ENCODE measurements at places on chromosomes 3 and 15.

- DNase-seq = no peak
Measured at GRCh38 chr3:33810545-33810944, 12.1 kb downstream of the PDCD6IP start.

DNA sequence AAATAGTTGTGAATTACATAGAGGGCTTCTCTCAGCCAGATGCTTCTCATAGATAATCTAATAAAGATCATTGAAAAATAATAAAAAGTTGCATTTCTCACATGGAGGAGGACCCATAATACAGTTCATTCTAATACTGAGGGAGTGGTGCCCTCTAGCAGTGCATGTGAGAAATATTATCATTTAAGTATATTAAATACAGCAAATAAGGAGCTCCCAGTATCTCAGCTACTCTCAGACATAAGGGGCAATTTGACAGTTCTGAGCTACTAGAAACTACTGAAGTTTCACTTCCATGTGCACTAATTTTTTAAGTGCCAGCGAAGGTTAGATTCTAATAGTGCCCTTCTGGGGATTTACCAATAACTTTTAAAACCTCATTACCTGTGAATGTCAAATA, 188.3 kb downstream of the IL5RA start:
- DNase-seq = no peak

GRCh38 chr3:77081240-77081661, 41.4 kb downstream of the ROBO2 start:
- DNase-seq = no peak

GRCh38 chr3:40583691-40584090, 58.9 kb downstream of the ZNF621 start:
- no peak for DNase-seq

DNA sequence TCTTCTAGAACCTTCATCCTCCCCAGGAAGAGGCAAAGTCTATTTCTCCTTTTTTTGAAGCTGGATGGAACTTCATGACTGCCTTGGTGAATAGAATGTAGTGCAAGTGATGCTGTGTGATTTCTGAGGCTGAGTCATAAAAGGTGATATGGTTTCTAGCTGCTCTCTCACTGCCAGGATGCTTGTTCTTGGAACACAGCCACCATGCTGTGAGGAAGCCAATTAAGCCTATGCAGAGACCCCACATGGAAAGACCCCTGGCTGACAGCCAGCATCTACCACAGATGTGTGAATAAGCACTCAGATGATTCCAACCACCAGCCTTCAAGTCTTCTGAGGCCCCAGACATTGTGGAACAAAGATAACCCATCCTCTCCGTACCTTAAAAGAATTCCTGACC, 57.0 kb downstream of the ISL2 start:
- DNase-seq = no peak

DNA sequence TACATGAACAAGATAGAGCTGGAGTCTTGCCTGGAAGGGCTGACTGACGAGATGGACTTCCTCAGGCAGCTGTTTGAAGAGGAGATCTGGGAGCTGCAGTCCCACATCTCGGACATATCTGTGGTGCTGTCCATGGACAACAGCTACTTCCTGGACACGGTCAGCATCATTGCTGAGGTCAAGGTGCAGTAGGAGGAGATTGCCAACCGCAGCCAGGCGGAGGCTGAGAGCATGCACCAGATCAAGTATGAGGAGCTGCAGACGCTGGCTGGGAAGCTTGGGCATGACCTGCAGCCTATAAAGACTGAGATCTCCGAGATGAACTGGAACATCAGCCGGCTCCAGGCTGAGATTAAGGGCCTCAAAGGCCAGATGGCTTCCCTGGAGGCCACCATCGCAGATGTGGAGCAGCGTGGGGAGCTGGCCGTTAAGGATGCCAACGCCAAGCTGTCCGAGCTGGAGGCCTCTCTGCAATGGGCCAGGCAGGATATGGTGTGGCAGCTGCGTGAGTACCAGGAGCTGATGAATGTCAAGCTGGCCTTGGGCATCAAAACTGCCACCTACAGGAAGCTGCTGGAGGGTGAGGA, 5.5 kb upstream of the LARP6 start:
- DNase-seq = no peak

- DNase-seq = no peak
Measured at GRCh38 chr3:123663977-123664376, 79.1 kb upstream of the HACD2 start.

DNA sequence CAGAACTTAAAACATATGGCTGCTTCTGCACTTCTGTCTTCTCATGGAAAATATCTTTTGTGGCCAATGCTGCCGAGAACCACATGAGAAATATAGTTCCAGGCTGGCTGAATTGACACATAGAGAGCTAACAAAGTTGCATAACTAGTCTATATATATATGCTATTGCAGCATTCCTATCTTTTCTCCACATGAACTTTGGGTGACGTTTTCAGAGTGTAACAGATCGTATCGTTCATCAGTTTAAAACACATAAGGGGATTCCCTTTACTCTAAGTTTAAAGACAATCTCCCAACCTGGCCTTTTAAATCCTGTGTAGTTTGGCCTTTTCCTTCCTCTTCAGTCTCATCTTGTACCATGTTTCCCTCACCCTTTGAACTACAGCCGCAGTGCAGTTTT, 394.2 kb upstream of the CBLB start:
- DNase-seq = no peak

DNA sequence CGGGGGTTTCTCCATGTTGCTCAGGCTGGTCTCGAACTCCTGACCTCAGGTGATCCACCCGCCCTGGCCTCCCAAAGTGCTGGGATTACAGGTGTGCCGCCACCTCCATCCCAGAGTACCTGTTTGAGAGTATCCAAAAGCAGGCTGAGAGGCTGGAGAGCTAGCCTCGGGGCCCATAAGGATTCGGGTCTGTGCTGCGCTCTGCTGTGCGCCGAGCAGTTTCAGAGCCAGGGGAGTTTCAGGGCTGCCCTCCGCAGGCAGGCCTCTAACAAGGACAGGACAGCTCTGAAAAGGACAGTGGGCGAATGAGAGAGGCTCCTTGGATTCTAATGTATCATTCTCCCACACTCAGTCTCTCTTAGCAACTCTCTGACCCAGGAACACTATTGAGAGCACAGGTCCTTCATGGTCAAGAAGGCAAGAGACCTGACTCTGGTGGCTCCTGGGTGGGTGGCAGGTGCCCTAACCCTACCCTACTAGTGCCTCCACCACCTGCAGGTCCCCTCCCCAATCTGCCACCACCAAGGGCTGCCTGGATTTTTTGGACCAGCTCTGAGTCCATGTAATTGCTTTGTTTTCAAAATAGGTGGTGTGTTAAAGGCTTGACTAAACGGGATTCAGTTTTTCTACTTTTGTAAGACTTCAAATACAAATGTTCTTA, 27.8 kb downstream of the MAGEF1 start:
- no peak for DNase-seq

- no peak for DNase-seq
Measured at GRCh38 chr15:71148048-71148447, 32.8 kb downstream of the THSD4 start.

GRCh38 chr3:196949285-196949619, 6.9 kb upstream of the NCBP2 start:
- no peak for DNase-seq

- DNase-seq = no peak
Measured at GRCh38 chr3:119333773-119334509, 39.8 kb downstream of the ARHGAP31 start.

DNA sequence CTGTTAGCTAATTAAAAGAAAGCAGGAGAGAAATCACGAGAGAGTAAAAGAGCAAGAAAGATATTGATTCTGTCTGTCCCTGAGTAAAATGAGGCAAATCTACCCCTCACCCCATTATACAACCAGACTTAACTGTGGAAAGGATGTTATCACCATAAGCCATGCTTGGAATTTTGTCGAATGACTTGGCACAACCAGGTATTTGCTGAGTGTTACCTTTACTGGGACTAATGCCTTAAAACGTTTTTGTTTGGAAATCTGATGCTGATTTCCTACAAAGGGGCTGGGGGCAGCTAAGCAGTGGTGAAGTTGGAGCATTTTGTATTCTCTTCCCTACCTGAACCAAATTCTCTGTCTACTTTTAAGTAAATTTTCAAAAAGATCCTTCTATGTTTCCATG, 211.1 kb downstream of the GREM1 start:
- DNase-seq = no peak

DNA sequence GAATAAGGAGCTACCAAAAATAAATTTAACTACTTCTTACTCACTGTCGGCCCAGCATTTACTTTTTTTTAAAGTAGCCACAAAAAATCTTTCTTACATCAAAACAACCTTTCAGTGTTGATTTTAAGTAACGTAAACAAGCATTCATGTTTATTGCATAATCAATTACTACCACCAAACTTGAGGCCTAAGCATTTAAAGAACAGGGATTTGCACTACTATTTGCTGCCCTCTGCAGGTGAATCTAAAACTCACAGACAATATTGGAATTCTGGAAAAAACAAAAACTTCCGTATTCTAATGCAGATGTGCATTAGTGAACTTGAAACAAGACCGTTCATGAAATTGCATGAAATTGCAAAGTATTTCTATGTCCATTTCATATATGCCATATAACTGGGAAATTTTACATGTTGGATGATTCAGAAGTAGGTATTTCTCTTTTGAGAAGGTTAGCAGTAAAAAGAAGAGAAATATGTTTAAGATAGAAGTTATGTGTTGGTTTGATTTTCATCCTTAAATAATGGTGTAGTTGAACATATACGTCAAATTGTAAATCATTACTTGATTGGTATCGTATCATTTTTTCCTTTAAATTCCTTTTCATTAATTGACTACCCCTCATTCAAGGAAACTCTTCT, 55.6 kb downstream of the CGGBP1 start:
- DNase-seq = no peak

GRCh38 chr3:165522386-165522785, 314.8 kb downstream of the BCHE start:
- no peak for DNase-seq

DNA sequence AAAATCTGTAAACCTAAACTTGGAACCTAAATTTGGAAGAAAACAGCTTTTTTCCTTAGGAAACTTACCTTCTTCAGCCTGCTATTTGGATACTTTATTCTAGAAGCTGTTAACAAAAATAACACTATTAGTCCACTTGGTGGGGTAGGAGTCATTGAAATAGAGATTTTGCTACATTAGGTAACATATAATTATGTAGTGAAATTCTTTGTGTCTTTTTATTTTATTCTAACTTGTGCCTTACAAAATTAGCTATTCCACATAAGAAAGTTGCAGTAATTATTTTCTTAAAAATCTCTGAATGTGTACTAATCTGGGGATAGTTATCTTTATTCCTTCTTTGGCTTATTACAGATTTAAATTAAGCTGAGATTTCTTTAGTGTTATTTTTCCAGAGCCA, 360.4 kb upstream of the ROBO2 start:
- no peak for DNase-seq

DNA sequence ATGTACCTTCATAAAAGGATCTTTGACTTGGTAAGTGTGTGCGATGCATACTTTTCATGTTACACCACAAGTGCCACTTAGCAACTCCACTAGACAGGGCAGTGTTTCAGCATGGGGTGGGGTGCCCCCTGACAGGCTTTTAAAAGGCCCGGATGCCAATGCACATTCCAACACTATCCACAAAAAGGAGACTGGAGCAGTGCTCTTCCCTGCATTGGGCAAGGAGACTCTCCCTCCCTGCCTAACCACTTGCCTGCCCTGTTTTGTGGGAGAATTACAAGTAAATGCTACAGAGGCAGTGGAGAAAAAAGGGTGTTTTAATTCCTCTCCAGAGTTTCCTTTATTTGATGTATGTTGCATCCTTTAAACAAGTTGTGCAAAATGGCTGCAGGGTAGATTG, 1.7 kb upstream of the RARB start:
- DNase-seq = no peak

DNA sequence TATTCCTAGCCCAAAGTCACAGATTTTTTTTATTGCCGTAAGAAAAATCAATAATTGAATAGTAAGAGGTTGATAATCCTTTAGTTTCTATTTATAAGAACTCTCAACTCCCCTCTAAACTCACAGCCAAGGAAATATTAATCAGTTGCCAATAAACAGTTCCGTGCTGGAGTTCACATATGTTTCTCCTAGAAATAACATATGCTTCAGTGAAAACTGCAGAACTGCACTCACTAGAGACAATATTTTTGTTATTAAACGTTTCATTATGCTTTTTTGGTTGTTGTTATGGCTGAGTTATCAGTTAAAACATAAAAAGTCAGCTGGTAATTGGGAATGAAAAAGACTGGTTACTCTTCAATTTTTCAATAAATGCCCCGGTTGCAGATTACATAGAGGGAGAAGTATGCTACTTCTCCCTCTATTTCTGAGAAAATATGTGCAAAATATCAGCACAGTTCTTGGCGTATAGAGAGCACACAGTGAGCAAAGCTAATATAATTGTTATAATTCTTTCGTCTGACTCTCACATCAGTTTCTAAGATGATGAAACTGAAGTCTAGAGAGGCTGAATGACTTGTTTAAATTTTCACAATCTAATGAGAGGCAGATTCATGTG, 781.2 kb upstream of the GRM7 start:
- DNase-seq = no peak

DNA sequence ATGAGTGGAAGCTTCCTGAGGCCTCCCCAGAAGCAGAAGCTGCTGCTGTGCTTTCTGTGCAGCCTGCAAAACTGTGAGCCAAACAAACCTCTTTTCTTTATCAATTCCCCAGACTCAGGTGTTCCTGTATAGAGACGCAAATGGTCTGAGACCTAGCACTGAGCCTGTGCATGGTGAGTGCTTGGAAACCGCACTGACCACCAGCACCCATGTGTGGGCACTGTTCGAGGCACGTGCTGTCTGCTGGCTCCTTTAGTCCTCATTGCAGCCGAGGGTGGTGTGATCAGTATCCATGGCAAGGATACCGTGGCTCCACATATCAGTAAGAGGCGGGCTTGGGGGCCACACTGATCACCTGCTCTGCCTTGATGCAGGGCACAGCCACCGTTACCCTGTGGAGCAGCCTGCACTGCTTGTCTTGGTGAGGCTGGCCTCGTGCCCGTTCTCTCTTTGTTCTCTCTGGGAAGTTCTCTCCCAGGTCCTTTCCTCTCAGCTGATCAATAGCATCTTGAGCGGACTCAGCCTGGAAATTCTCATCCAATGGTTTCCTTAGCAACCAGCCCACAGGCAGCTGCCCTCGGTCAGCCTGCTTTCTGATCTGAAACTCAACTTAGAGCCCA, 101.0 kb downstream of the PLXNA1 start:
- no peak for DNase-seq

- DNase-seq = no peak
Measured at GRCh38 chr3:189652042-189652441, 20.9 kb downstream of the TP63 start.

DNA sequence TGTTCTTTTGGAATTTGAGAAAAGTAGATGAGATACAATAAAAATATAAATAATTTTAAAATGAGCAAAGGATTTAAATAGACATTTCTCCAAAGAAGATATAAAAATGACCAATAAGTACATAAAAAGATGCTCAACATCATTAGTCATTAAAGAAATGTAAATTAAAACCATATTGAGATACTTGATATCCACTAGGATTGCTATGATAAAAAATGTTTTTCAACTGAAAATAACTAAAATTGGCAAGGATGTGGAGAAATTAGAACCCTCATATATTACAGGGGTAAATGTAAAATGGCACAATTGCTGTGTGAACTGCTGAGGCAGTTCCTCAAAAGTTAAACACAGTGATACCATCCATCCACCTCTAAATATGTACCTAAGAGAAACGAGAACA, 38.8 kb downstream of the LRRFIP2 start:
- no peak for DNase-seq

GRCh38 chr15:59936741-59937140, 67.4 kb upstream of the FOXB1 start:
- DNase-seq = no peak
